T1000 (cell line): ENCODE measurements at places on chromosomes 12 and 14.

- DNase-seq, result no peak
These were observed 16.7 kb downstream of the DHX37 start for GRCh38 chr12:124972211-124972610.

DNA sequence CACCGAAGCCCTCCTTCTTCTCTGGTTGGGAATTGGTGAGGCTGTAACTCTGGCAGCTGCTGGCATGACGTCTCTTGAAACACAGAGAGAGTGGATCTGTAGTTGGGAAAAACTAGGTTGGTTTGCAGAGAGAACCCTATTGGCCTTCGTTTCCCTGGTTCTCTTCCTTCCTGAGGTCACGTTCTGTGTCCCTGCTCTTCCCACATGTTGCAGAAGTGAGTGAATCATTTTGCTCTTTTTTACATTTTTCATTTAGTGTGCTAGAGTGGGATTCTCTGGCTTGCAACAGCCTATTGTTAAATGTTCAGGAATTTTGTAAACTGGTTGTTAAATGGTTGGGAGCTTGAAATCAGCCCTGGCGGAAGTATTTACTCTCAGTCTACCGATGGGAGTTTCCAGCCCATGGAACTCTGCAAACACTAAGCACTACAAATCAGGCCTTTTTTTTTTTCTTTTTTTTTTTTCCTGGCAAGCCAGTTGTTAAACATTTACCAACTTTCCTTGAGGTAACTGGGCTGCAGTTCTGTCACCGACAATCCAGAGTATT is 26.8 kb upstream of the CKAP4 start:
- no peak for DNase-seq

- peak; percentile 44 for DNase-seq
These were observed 109.2 kb upstream of the EGLN3 start for GRCh38 chr14:34059925-34060650.

DNA sequence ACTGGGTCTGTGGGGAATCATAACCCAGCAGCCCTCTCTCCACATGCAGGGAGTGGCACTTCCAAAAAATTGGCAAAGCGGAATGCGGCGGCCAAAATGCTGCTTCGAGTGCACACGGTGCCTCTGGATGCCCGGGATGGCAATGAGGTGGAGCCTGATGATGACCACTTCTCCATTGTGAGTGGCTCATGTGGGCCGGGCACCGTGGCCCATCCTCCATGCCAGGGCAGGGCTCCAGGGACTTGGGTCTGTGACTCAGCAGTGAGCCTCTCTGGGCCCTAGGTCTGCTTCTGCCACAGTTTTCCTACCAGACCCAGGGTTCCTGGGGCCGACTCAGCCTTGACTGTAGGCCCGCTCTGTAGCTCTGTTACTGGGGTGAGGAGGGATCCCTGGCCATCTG is 2.2 kb downstream of the NPFF start:
- DNase-seq, result peak; percentile 69

- DNase-seq, result no peak
These were observed 41.3 kb upstream of the TMTC2 start for GRCh38 chr12:82645414-82645813.

GRCh38 chr14:86084097-86084496 is 554.2 kb downstream of the FLRT2 start:
- DNase-seq, result no peak

DNA sequence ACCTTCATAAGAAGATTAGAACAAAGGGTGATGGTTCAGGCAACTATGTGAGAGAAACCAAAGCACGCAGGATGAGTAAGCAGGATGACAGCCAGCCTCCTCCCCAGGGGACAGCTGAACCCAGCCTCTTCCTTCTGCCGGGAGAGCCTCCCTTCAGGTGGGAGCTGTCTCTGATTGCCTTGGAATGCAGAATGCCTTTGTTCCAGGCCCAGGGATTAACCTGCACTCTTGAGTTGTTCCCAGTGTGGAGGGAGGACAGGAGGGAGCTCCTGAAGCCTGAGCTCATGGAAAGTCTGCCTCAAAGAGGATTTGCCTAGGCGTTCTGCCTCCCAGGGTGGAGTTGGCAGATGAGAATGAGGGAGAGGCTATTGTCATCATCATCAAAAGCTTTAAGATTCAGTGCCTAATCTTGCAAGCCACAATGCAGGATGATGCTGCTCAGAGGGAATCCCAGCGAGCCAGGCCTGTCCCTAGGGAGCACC is 3.6 kb upstream of the KRT6A start:
- DNase-seq, result no peak

- no peak for DNase-seq
These were observed 43.2 kb upstream of the BCL11B start for GRCh38 chr14:99315197-99315596.

DNA sequence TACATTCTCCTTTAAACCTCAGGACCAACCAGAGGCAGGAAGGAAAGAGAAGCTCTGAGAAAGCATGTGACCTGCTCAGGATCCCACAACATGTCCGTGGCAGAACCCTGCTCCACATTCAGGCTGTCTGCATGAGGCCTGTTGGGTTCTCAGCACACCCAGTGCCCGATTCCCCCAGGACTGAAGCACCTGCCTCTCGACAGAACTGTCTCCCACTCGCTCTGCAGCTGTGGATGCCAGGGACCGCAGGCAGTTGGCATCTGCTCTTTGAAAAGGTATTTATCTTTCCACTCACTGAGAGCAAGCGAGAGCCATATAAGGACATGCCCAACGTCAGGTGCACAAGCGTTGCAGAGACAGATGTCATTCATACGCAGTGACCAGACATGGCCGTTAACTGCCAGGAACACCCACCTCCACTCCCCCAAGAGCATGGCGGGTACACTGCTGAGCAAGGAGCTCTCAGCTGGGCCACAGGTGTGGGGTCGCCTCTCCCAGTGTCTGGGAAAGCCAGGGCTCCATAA is 18.9 kb downstream of the PITPNM2 start:
- no peak for DNase-seq

DNA sequence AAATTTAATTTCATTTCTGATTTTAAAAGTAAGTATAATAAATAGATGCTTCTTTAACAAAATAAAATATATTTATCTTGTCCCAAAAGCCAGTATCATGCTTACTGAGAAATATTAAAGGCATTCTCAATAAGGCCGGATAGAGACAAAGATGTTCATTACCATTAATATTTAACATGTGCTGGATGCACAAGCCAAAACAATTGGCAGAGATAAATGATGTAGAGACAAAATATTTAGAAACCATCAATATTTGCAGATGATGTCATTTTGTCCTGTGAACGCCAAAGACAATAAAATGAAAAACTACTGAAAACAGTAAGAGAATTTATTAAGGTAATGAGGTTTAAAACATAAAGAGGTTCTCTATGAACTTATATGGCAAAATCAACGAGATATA is 313.5 kb downstream of the ITPR2 start:
- no peak for DNase-seq

- no peak for DNase-seq
These were observed 86.9 kb downstream of the EPS8 start for GRCh38 chr12:15702276-15702675.

- DNase-seq, result no peak
These were observed 46.3 kb upstream of the CATSPERB start for GRCh38 chr14:91778217-91778616.

- no peak for DNase-seq
These were observed 3.9 kb upstream of the ENDOU start for GRCh38 chr12:47729233-47729632.

DNA sequence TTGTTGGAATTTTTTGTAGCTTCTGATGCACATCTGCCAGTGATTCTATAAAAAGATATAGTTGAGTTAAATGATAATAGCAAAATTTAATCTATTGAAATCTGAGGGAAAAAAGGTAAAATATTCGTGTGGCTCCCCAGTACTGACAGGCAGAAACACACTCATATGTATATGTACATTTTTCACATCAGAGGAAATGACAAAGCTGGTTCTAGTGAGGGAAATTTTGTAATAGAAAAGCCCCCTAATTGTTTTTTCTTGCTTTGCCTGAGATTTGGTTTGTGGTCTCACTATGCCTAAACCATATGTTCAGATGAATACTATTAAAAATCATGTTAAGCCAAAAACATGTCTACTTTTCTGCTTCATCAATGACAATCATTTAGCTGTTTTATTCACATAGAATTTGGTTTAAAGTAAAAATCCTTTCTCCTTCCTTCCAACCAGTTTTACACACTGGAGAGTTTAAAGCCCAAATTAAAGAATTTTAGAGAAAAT is 203.5 kb downstream of the ANO6 start:
- DNase-seq, result no peak

DNA sequence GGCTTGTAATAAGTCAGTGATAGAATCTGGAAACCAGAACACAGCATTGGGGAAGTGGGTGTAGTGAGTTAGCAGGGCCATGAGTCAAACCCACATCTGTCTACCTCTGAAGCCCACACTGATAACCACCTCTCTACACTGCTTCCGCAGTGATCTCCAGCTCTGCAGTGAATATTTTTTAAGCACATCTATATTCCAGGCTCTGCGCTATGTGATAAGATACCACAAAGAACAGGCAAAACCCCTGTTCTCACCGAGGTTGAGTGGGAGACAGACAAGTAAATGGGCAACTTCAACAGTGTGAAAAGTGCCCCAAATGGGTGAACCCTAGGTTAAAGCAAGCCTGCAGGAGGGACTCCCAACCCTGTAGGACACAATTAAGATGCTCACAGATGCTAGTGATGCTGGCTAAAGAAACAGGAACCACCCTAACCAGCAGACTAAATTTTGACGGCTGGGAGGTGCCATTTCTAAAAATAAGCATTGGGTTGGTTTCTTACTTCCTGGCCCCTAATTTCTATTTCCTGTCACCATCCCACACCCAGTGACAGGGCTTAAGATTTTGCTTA is 375.0 kb downstream of the DPF3 start:
- DNase-seq, result no peak

DNA sequence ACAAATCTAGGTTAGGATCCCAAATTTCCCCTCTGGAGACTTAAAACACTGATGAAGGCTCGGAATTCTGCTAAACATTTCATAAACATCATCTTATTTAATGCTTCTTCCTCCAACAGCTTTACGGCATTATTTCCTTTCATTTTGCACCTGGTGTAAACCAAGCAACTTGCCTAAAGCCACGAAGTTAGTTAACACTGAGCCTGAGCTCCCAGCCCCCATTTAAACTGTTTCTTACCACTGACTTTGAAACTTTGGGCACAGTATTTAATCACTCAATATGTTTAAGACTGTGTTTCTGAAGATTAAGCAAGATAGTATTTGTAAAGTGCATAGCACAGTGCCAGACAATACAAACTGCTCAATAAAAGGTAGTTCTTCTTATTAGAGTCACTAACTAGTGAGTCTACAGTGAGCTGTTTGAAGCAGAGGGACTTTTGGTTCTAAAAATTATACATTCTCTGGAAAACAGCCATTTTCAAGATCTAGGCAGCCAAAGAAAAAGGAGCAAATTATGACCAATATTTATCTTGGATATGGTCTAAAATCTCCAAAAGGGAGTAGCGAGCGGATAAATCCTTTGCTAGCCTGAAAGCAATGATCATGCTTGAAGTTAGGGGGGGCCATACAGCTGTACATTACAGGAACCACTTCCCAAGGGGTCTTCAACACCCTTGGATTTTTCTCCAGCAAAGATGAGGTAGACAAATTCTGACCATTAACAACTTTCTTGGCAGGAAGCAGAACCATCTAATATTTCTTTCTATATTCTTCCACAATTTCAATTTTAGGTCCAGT is 4.0 kb downstream of the EGLN3 start:
- no peak for DNase-seq

DNA sequence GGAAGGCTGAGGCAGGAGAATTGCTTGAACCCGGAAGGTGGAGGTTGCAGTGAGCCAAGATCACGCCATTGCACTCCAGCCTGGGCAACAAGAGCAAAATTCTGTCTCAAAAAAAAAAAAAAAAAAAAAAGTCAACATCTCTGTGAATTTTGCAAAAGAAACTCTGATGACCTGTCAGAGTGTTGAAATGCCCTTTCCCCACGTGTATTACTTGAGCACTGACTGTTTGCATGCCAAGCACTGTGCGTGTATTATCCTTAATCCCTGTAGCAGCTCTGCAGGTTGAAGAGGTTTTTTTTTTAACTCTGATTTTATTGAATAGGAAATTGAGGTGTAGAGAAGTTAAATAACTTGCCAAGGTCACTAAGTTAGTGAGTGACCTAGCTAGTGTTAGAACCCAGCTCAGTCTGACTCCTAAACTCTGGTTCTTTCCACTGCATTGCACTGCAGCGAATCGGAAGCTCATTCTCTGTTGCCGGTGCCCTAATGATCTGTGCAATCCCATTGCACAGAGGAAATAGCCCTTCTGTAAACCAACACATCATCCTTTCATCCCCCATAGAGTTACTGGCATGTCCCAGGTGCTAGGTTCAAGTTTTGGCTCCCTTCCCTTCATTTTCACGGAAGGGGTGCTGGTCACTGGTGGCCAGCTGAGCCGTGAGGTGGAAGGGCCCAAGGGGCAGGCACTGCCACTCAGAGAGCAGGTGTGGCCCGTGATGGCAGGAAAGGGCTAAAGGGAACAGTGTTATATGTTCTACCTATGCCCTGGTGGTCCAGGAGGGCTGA is 122.3 kb downstream of the EML1 start:
- no peak for DNase-seq

- DNase-seq, result no peak
These were observed 58.3 kb upstream of the DYRK2 start for GRCh38 chr12:67590149-67590790.

DNA sequence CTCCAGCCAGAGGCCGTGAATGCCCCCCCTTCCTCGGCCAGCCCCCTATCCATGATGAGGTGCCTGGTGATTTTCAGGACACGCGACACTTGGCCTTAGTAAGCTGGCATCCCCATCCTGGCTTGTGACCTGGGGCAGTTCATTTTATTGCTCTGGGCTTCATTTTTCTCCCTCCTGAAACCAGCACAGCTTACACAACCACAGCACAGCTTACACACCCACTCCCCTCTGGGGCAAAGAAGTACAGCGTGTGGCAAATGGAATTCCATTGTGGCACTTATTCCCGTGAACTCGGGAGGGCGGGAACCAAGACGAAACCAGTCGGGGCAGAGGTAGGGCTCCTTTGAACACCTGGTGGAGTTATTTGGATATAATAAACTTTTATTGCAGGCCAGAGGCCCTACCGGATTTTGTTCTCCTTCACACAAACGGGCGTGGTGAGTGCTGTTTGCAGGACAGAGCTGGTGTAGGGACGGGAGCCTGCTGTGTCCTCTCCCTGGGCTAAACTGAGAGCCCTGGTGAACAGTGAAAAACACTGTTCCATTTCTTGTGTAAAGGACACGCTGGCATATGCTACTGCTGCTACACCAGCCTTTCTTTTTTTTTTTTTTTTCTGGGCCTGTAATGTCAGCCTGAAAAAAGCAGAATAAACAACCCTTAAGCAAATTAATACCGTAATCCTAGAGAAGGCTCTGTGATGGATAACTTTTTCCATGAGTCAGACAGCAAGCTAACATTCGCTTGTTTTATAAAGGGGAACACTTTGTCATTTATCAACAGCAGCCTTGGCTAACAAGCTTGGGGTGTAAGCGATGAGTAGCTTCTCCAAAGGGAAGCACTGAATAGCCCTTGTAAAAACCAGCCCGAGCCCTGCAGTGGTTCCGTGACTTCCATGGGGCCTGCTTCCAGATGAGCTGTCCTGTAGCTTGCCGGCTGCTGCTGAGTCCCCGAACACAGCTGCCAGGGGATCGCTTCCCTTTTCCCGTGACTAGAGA is 29.3 kb downstream of the CD9 start:
- DNase-seq, result peak; percentile 79

GRCh38 chr12:7351177-7351576 is 47.3 kb downstream of the ACSM4 start:
- DNase-seq, result no peak
